Smooth muscle cell of bladder (primary cell): ENCODE measurements at places on chromosomes 1 and 21. TPM values are rescaled to one million over a fixed set of nuclear protein-coding genes. Genes with fewer than 3 reads are reported as not detected.

Gene GBP2
- total RNA-seq: 67.4 and 71.0 TPM in 2 replicates

Gene TNFRSF4
- total RNA-seq: 0.14 and 0.18 TPM in 2 replicates

Gene PDZK1
- 0.28 and 0.46 TPM in 2 replicates for total RNA-seq

Gene GABRD
- total RNA-seq: not detected in 2 replicates

Gene PPP1R15B
- 21.9 and 23.5 TPM in 2 replicates for total RNA-seq
